ENCODE measurements at places on chromosomes 7 and 10.

GRCh38 chr7:151085691-151086620, at the start of gene AGAP3:
Gene AGAP3 (plus strand): TSS chr7:151086475. CDS start chr7:151086742, 267 bp downstream.
- DNase-seq, result peak; percentile 72

GRCh38 chr10:124946945-124947344, 5.0 kb downstream of the ZRANB1 start:
- DNase-seq, result no peak

DNA sequence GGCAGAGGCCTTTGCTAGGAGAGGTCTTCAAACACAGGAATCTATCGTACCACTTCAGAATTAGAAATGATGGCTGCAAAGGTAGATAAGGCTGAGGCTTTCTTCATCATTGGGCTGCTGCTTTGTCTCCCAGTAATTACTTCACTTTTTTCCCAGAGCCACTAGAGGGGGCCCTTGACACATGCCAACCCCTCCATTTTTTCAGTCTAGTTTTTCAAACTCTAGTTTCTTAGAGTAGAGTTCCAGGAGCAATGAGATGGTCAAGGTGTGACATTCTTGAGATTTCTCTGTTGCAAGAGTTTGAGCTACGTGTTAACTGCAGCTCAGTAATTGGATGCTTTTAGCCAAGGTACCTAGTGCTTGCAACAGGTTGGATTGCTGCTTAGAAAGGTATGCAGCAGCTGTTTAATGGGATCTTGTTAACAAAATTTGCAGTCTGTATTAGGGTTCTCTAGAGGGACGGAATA, 33.8 kb upstream of the RBM20 start:
- peak; percentile 43 for DNase-seq

GRCh38 chr10:34791947-34792346, 23.1 kb downstream of the PARD3 start:
- DNase-seq, result no peak

- no peak for DNase-seq
Measured at GRCh38 chr10:22258471-22258870, 40.7 kb upstream of the EBLN1 start.

- DNase-seq, result peak; percentile 12
Measured at GRCh38 chr10:58335306-58336005, 650 bp downstream of the UBE2D1 start.

GRCh38 chr10:59337201-59337652, 25.1 kb downstream of the FAM13C start:
- DNase-seq, result no peak

GRCh38 chr7:22597844-22598243, 97.9 kb upstream of the STEAP1B start:
- DNase-seq, result no peak

GRCh38 chr10:48699011-48699627, 14.4 kb downstream of the WDFY4 start:
- DNase-seq, result no peak

DNA sequence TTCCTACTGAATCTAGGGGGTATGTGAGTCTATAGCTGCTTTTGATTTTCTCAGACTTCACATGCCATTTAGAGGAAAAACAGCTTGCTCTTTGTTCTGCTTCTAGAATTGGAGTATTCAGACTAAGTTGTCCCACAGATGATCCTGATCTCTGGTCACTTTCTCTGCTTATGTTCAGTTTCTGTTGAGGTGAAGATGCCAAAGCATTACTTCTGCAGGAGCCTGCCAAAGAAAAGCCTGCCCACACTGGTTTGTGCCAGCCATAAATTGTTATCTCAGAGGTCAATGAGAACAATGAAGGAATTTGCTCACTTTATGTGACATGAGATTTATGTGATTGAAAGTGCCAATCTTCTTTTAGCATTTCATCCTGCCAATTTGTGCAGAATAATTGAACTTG, 163.6 kb downstream of the CDK14 start:
- no peak for DNase-seq

- DNase-seq, result no peak
Measured at GRCh38 chr7:19024261-19024660, 93.2 kb downstream of the TWIST1 start.

DNA sequence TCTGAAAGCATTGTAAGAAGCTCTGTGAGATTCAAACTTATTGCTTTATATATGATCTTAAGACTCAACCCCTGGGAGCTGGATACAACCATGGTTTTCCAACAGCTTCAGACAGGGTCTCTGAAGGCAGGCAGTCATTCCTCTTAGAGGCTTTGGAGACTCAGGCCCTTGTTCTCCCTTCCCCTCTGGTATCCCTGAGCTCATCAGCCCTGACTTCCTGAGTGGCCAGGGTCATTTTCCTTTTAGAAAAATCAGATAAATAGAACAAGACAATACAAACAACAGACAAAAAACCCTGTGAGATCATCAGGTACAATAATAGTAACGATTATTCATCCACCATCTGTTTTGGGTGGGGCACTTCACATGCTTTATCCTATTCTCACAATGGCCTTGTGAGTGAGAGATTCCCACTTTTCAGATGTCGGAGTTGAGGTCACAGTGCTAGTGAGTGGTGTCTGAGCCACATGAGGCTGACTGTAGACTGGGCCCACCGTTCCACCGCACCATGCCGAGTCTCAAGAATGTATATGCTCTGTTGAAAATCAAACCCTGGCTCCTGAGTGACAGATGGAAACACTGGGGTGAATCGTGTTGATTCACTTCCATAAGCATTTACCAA, 144.2 kb downstream of the CXCL12 start:
- no peak for DNase-seq

DNA sequence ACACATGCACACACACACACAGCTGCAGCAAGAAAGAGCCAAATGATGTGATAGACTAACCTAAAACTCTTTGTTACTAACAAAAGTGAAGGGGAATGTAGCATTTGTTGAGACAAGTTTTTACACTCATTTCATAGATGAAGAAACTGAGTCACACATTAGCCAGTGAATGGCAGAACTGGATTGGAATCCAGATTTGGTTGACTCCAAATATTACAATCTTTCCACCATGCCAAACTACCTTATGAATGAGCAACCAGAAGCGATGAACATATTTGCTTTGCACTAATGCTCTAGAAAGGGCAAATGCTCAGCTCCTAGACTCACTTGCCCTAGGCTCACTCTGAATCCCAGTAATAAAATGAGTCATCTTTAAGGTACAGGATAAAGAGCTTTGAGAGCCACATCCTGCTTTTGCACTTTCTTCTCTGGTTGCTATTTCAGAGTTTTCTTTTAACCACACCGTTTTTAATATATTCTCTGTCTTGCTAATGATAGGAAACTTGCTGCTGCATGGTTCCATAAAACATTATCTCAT, 111.9 kb downstream of the GPAM start:
- no peak for DNase-seq

- DNase-seq, result no peak
Measured at GRCh38 chr7:81769891-81770727, at the start of gene HGF. Gene HGF (minus strand): TSS chr7:81770047. CDS start chr7:81769971, 76 bp downstream.

- DNase-seq, result no peak
Measured at GRCh38 chr10:71981876-71982230, 17.7 kb downstream of the CHST3 start.

DNA sequence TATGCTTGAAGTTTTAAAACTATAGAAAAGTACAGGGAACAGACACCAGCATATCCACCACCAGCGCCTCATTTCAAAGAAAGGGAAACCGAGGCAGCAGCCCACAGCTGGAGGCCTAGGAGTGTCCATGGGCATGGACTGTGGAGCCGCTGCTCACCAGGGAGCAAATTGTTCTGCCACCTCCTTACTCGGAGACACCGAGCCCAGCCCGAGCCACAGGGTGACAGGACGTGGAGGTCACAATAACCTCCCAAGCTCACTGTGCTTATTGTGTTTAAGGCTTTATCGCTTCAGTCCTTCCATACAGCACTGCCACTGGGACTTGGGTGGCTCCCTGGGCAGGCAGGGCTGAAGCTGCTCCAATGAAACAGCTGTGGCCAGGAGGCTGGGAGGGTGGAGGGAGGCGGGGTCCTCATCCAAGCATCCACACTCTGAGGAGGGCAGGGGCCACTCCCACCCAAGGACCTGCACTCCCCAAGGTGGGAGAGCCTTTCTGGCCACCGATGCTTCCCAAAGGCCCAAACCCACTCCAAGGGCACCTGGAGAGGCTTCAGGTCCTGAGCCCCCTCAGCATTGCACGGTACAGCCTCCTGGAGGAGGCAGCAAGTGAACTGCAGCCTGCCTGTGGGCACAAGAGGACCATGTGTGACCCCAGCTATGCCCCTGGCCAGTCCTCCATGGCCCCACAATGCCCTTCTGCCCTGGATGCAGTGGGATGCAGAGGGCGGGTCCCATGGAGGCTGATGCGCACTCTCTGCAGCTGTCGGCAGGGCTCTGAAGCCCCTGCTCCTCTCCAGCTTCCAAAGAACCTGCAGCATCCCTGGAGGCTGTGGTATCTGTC, 38.7 kb upstream of the RET start:
- no peak for DNase-seq

GRCh38 chr7:124085179-124085578, 52.3 kb upstream of the TMEM229A start:
- DNase-seq, result no peak

- DNase-seq, result no peak
Measured at GRCh38 chr10:97584060-97584797, at the start of gene HOGA1. Gene HOGA1 (plus strand): TSS chr10:97584389. CDS start chr10:97584704, 315 bp downstream.

GRCh38 chr10:71074176-71074755, 138.1 kb upstream of the UNC5B start:
- DNase-seq, result no peak

DNA sequence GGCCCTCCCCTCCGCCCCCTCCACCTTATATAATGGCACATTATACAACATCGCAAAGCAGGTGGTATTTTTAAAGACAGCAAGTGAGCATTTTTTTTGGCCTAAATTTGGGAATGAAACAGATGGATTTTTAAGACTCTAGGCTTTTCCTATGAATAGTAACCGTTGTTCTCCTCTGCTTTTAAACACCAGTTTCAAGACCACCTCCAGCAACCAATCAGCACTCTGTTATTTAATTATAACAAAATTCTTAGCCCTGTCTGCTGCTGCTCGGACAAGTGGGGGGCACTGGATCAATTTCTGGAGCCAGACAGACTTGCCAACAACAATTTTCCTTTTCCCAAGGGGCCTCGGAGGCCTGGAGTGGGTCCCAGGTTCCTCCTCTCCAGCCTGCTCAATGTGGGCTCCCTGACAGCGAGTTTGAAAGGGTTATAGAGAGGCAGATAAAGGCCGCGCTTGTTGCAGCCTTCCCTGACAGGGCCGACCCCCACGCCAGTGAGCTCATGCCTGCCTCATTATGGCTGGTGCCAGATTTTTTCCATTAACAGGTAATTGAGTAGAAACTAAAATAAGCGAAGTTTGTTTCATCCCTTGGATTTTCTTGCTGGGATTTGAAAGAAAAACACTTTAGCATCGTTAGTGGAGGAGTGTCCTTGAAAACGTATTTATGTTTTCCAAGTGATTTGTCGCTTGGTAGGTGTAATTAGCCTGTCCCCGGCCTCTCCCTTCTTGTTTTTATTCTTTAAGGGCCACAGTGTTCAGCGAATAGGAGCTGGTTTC, 227.3 kb downstream of the TCF7L2 start:
- DNase-seq, result no peak

DNA sequence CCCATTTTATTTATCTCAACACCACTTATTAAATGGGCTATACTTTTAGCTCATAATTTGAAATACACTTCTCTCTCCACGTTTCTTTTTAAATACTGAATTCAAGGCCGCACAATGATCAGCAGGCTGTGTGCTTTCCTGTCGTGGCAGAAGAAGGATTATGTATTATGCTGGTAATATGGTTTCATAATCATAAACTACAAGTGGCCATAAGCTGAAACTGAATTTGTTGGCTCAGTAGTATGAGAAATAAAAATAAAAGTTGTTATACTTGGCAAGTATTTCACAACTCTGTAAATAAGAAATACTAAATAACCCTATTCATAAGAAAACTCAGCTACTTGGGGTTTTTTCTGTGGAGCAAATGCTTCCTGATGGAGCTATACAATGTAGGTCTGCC, 313.6 kb downstream of the DOCK4 start:
- DNase-seq, result no peak

DNA sequence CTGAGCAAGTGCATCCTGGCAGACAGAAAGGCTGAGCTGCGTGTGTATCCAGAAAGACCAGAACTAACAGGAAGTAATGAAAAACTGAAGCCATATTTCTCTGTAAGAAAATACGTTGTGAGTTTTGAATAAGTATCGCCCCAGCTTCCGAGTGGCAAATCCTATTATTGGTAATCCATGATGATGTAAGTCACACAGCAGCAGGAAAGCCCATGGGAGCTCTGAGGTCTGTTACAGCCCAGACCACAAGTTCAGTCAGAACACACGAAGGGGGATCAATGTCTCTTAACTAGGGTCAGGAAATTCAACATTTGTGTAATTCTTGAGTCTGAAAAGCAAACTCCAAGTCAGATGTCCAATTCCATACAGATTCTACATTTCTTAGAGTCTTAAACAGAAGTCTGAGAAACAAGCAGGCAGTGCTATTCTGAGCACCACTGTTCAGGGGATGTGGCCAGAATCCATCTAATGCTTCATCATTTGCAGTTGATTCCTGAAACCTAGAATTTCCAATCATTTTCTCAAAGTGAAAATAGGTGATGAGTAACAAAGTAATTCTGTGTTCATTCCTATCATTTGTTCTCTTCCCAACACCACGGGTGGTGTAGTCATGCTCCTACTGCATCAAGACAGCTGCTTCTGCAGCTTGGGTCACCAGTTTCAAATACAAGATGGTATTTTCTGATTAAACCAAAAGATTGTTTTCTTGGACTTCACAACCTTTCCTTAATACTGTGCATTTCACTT, at the start of gene LRIT2:
Gene LRIT2, minus strand, starts transcription at position 118 of the 747 bp plus-strand sequence. Its CDS starts 24 bp downstream, at position 94.
- DNase-seq, result no peak

- DNase-seq, result no peak
Measured at GRCh38 chr7:124208173-124208572, 175.3 kb upstream of the TMEM229A start.

- no peak for DNase-seq
Measured at GRCh38 chr7:131564640-131565039, 8.2 kb upstream of the PODXL start.

GRCh38 chr7:155935726-155936125, 123.5 kb upstream of the SHH start:
- no peak for DNase-seq

- no peak for DNase-seq
Measured at GRCh38 chr10:5814110-5815107, 1.2 kb upstream of the GDI2 start.

DNA sequence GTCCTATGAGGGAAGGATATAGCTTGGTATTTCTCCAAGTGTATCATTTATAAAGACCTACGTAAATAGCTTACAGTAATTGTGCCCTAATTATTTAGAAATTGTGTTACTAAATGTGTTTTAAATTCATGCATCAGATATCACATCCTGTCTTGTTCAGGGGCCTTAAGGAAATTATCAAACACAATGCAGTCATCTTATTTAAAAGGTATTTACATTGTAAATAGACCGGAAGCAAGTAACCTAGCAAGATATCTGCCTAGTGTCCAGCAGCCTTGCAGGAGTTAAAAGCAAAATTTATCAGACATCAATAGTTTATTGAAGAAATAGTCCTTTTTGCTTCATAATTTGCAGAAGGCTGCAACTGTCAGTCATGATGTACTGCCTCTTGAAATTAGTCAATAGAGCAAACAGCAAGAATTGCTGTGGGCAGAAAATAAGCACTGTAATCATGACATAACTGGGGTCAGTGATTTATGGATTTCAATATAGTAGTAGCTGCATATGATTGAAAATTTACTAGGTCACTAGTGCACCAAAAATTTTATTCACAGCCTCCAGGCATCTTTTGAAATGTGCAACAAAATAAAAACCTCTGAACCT, 23.1 kb downstream of the GLRX3 start:
- DNase-seq, result no peak

GRCh38 chr7:50145801-50146338, 52.8 kb upstream of the ZPBP start:
- no peak for DNase-seq

GRCh38 chr7:8251195-8251594, 10.8 kb downstream of the ICA1 start:
- no peak for DNase-seq

Measured in activated naive CD4-positive, alpha-beta T cell treated with anti-CD3 and anti-CD28 coated beads, Interleukin-2, amount 50 U/mL, for 16 hours (primary cell).